CD8-positive, alpha-beta memory T cell (primary cell): ENCODE measurements at places on chromosomes 4 and X.

- H3K27me3 ChIP-seq: no peaks in the 10 kb centered on the region
- H3K4me1 ChIP-seq: no peaks in the 10 kb centered on the region
- H3K36me3 ChIP-seq: no peaks in the 10 kb centered on the region
- H3K4me3 ChIP-seq: no peak overlapping the region
- no peak for DNase-seq
These were observed 60.9 kb downstream of the SEC24D start for GRCh38 chr4:118774989-118775388.

- H3K4me3 ChIP-seq: no peak overlapping the region
- H3K4me1 ChIP-seq: no peaks in the 10 kb centered on the region
- H3K27ac ChIP-seq: no peak overlapping the region
- H3K36me3 ChIP-seq: peaks cover 7% of the 10 kb centered on the region
- H3K27me3 ChIP-seq: no peaks in the 10 kb centered on the region
These were observed 49.4 kb downstream of the SLC9A6 start for GRCh38 chrX:136034668-136035067.

GRCh38 chr4:40971338-40971737 is 221.6 kb downstream of the NSUN7 start:
- no peaks in the 10 kb centered on the region for H3K27me3 ChIP-seq
- no peaks in the 10 kb centered on the region for H3K4me1 ChIP-seq
- H3K27ac ChIP-seq: no peak overlapping the region

- H3K36me3 ChIP-seq: no peaks in the 10 kb centered on the region
- no peak overlapping the region for H3K4me3 ChIP-seq
- no peak overlapping the region for H3K27ac ChIP-seq
- DNase-seq: no peak
- no peaks in the 10 kb centered on the region for H3K4me1 ChIP-seq
These were observed 32.0 kb downstream of the IDS start for GRCh38 chrX:149473092-149473491.
